Stimulated activated CD8-positive, alpha-beta memory T cell treated with anti-CD3 and anti-CD28 coated beads, Interleukin-4, amount 100 ng/mL, for 1 hour (primary cell): ENCODE measurements at places on chromosomes 7 and 10.

GRCh38 chr7:2355705-2356008 is 1.0 kb downstream of the EIF3B start:
- DNase-seq: no peak

GRCh38 chr7:108020585-108020984 is 17.6 kb upstream of the LAMB1 start:
- DNase-seq: no peak

DNA sequence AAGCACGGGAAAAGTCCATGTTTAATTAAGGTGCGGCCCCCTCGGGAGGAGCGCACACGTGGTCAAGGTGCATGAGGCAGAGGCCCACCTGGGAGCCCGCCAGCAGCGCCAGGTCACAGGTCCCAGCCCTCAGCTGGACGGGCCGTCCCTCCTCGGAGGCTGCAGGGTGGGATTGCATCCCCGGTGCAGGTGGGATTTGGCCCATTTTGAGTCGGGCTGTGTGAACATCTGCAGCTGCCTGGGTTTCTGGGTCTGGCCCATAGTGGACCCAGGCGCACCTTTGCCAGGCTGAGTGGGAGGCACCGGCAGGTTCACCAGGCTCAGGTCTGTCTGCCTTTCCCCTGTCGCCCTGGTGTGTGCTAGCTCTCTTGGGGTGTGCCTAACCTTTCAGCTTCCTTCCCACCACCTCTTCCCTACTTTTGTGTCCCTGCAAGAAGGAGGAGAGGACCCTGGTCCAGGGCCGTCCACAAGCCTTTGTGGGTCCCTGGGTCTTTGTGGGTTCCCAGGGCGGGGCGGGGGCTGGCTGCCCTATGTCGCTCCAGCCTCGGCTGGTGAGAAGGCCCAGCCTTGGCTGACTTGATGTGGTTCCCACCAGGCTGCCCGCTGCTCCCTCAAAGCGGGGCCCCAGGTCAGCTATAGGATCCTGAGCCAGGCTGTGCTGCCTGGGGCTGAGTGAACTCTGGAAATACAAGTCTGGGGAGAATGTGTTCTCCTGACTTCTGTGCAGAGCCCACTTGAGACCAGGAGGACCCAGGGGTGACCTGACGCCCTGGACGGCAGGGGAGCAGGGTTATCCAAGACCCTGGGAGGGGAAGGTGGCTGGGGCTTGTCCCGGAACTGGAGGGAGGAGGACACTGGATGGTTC is 186.7 kb upstream of the SHH start:
- DNase-seq: no peak

DNA sequence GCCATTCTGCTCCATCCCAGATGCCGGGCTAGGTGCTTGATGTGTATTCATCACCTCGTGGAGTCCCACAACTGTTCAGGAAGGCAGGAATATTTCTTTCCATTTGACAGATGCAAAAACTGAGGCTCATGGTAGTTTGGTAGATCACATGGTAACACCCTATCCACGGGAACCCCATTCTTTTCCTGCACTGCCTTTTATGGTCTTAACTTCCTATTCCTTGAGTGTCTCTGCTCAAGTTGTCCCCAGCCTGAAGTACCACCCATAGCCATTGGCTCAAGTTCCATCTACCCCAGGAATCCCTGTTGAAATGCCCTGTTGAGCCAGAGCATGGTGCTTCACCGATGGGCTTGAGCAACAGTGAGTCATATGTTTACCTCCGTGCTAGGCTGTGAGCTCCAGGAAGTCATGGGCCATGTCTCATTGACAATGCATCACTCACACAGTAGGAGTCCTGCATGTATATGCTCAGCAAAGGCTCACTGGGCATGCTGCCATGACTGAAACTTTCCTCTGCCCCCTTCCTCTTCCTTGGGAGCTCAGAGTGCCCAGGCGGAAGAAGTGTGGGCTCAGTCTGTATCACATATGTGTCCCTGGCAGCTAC is 71.7 kb upstream of the ADAM12 start:
- no peak for DNase-seq

GRCh38 chr7:139713061-139713460 is 64.7 kb downstream of the HIPK2 start:
- DNase-seq: no peak

- DNase-seq: no peak
Observed at GRCh38 chr10:64211466-64211865, 690.3 kb downstream of the REEP3 start.

DNA sequence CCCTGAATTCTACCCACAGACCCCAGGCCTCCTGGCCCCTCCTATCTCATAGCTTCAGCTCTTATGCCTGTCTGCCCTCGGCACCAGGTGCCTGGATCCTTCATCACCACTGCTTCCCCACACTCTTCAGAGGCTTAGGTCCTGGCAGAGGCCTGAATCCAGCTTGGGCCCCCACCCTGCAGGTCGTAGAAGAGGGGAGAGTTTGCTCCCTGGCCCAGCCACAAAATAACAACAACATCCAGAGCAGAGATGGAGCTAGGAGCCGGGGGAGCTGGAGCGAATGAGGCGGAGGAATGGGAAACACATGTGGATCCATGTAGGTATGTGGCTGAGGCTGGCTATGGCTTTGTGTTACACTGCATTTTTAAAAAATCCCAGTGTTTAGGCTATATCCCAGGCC is 7.8 kb upstream of the OPN4 start:
- DNase-seq: no peak

DNA sequence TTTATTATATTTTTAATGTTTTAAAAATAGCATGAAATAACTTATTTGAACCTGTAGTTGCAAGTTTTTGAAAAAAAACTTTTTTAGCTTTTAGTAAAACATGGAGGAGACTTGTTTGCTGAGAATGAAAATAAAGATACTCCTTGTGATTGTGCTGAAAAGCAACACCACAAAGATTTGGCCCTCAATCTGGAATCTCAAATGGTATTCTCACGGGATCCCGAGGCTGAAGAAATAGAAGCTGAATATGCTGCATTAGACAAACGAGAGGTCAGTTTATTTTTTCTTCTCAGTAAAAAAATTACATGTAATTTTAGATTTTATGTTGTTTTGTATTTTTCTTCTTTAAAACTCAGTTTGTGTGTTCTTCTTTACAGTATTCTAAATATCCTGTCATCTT is 73.5 kb downstream of the ANKIB1 start:
- DNase-seq: no peak
